ENCODE measurements at places on chromosomes 12 and 14.

DNA sequence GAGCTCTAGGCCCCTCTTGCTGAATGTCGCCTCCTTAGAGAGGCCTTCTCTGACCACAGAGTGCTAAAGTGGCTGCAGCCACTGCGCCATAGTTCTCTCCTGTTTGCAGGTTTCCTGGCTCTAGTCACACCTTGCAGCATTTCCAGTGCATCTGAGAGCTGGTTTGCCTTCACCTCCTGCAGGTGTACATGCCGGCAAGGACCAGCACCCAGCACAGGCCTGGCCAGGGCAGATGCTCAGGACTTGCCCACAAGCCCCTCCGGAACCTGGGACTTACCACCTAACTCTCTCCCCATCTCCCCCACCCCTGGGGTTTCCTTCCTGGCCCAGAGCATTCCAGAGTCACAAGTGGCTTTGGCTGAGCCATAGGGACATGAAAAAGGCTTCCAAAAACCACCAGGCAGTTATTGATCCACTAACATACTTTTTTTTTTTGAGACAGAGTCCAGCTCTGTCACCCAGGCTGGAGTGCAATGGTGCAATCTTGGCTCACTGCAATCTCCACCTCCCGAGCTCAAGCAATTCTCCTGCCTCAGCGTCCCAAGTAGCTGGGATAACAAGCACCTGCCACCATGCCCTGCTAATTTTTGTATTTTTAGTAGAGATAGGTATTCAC is 9.1 kb downstream of the ITPK1 start:
- DNase-seq: no peak

DNA sequence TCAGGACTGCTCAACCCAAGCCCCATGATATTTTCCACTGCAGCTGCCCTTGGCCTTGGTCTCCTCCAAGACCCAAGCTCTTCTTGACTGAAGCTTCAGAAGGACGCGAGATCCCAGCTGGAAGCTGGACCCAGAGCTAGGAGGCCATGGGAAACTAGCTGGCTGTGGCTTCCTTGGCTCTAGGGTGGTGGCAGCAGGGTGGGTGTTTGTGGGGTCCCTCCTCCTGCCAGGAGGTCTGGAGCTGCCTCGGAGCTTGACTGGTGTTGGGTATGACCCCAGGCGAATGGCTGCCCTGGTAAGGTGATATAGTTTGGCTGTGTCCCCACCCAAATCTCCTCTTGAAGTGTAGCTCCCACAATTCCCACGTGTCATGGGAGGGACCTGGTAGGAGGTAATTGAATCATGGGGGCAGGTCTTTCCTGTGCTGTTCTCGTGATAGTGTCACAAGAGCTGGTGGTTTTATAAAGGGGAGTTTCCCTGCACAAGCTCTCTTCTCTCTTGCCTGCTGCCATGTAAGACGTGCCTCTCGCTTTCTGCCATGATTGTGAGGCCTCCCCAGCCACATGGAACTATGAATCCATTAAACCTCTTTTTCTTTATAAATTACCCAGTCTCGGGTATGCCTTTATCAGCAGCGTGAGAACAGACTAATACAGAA is 51.4 kb downstream of the TRPV4 start:
- no peak for DNase-seq

GRCh38 chr12:122184517-122184916 is 1.6 kb downstream of the LRRC43 start:
- no peak for DNase-seq

DNA sequence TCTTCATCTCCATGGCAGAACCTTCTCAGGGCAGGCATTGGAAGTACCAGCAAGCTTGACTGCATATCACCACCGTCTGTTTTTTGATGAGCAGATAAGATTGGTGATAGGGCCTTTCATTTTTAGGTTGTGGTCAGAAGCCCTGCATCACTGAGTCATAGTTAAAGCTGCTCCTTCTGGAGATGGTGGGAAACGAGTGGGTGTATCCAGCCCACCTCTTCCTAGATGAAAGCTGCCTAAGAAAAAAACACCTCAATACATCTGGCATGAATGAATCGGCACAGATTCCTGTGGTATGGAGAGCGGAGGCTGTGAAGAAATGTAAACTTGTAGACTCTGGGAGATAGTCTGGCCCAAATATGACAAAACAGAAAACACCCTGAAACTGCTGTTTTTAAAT is 248.7 kb upstream of the EGLN3 start:
- peak; percentile 23 for DNase-seq

GRCh38 chr12:1800401-1801302 is 19.7 kb upstream of the LRTM2 start:
- DNase-seq: no peak

DNA sequence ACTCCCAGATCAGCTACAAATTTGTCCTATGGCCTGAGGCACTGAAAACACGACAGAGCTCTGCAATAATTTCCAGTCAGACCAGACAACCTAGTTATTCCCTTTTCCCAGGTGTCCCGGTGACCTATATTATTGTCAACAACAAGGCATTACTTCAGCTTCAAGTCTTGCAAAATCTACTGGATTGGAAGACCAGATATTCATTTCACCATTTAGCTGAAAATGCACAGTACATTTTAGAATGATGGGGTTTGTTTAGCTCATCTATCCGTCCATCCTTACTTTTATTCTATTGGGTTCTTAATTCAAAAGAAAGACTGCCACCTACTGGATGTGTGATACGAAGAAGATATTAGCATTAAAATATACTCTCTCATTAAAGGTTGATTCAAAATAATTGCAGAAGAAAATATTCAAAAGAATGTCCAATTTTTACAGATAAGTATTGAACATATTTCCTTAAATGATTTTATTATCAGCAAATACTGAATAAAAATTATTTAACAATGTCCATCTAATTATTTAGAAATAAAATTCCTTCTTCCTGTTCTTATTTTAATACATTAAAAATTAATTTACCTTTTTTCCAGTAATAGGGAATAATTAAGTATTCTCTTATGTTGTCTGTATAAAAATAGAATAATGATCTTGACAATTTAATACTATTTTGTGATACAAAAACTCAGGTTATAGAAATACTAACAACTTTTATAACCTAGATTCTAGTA is 244.9 kb upstream of the LRIG3 start:
- no peak for DNase-seq

DNA sequence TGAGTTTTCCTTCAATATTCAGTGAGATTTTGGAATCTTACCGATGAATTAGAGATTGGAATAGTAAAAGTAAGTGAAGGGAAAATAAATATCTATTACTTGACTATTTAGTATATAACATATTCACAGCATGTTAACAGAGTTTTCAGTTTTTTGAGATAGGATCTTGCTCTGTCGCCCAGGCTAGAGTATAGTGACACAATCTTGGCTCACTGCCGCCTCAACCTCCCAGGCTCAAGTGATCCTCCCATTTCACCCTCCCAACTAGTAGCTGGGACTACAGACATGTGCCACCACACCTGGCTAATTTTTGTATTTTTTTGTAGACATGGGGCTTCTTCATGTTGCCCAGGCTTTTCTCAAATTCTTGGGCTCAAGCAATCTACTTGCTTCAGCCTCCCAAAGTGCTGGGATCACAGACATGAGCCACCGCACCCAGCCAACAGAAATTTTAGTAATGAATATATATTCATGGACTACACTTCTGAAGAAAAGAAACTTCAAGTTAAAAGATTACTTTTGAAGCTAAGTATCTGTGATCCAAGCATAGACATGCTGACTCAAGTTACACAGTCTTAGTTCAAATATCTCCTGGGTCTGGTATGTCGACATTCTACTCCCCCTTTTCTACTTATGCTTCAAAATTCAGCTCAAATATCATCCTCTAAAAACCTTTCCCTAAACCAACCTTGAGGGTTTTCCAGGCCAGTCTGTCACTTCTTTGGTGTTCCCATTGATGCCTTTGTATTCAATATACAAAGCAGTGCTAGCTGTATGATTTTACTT is 13.8 kb downstream of the UBE2N start:
- DNase-seq: no peak

GRCh38 chr12:20369305-20370013 is 1.1 kb downstream of the PDE3A start:
- no peak for DNase-seq

DNA sequence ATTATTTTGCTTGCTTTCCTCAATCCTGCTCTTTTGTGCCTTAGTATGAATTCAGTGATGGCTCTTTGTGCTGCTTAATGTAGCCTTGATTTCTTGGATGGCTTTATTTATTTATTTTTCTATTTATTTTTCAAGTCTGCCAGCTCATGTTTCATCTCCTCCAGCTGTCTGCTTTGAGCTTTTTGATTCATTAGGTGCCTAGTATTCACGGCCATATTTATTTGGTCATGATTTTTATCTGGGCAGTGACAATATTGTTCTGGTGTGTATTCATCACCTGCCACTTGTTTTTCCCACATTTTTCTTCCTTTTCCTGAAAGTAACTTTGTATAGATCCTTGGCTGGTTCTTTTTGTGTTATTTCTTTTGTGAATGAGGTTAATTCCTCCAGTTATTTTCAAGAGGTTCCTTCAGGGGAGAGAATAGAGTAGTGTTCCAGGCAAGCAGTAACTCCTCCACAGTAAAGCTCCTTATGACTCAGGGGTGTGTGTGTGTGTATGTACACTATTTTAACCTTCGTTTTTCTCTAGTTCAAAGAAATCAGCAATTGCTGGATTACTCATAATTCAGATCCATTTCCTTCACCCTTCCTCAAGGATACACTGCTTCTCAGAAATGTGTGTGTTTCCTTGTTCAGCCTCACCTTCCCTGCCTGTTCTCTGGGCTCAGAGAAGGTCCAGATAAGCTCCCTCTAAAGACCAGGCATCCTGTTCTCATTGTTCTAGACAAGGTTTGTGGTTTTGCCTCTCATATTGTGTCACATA is 51.6 kb upstream of the PMCH start:
- DNase-seq: no peak

DNA sequence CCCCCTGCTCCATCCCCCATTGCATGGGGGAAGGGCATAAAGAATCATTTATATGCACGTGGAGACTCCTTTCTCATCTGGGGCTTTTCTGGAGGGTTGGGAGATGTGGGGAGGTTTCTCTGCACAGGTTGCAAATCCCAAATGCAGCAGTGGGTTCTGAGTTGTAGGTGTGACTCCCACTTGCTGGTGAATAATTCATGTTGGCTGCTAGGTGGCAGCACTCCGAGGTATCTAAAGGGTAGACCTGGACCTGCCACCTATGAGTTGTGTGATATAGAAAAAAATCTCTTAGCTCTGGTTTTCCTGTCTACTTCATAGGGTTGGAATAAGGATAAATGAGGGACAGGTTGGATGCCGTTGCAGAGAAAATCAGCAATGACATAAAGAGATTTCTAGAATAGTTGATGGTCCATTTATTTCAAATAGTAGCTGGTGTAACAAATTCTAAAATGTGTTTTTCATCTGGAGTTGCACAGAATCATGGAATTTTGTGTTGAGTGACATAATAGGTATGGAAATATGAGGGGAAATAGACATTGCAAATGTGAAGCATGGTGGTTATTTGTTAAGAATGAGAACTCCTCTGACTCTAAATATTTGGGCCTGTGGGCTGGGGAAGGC is 4.6 kb downstream of the MARCHF9 start:
- no peak for DNase-seq

DNA sequence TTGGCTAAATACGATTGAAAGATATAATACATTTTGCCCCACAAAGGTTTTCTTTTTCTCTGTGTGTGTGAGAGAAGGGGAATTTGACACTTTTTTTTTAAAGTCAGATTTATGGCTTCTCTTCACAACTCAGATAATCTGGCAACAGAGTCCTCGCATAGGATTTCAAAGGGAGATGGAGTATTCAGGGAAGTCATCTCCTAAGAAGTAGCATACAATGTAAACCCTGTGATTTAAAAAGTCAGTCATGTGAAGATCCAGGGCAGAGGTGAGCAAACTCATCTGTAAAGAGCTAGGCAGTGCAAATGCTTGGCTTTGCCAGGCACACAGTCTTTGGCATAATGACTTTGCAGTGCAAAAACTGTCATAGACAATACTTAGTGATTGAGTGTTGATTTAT is 1526.3 kb downstream of the AACS start:
- no peak for DNase-seq

GRCh38 chr12:109719123-109720022 is 5.7 kb downstream of the FAM222A start:
- DNase-seq: no peak

DNA sequence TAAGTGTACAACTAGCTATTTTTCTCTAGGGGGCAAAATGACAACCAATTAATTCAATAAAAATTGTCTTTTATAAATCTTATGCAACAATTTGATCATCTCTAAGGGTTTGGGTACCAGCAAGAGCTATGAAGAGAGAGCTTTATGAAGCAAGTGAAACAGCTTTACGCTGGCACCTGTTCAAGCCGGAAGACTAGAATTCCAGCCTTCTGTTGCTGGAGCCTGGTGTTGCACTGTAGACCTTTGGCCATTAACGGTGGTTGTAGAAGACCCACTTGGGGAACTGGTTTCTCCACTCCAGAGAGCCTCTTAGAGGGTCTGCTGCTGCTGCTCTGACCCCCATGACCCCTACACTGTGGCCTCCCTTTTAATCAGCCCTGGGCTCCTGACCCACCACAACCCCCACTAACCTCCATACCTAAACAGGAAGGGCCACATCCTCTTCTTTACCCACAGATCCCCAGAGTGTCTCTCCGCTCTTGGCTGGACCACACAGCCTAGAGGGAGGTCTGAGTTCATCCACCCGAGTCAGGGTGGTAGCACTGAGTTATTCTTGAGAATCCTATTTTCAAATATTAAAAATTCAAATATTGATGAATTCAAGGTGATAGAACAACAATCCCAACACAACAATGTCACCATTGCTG is 54.6 kb upstream of the STON2 start:
- DNase-seq: no peak

DNA sequence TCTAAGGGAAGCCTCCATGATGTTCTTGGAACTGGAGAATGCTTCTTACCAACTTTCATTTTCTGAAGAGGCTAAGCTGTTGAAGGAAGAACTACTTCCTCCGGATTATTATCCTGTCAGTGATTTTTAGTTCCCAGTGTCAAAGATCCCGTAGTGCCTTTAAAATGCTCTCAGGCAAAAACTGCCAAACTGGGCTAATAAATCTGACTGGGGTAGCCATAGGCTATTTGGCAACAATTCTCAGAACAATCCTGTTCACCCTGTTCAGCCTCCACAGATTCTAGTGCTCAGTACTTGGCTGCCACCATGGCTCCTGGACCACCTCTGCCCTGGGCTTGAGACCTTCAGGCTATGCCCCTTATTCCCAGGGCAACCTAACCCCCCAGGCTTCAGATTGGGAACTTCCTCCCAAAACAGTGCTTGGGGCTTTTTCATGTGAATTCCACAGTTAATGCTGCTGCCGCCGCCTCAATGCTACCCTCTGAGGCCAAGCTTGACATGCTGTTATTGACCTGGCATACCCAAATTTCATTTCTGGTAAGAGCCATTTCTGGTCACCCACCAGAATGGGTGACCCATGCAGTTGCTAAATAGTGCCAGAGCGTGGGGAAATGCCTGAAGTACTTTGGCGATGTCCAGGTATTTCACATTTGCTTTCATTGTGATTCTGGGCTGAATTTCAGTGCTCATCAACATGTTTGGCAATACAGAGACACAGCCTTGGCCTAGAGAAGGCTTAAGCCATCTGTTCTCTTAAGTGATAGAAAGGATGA is 110.0 kb upstream of the ARHGAP5 start:
- no peak for DNase-seq

- DNase-seq: no peak
Measured at GRCh38 chr14:69612783-69613130, 1.4 kb downstream of the SUSD6 start.

Data from stimulated activated CD4-positive, alpha-beta T cell treated with anti-CD3 and anti-CD28 coated beads, TNF-alpha, amount 100 ng/mL, for 48 hours (primary cell).